Substantia nigra (tissue), 51 donors: ENCODE measurements at places on chromosomes 11 and 22.

- no peak for DNase-seq
These were observed 63.2 kb upstream of the EED start for GRCh38 chr11:86181379-86181778.

- DNase-seq, result no peak
These were observed 937.6 kb downstream of the BRD1 start for GRCh38 chr22:48889887-48890692.

DNA sequence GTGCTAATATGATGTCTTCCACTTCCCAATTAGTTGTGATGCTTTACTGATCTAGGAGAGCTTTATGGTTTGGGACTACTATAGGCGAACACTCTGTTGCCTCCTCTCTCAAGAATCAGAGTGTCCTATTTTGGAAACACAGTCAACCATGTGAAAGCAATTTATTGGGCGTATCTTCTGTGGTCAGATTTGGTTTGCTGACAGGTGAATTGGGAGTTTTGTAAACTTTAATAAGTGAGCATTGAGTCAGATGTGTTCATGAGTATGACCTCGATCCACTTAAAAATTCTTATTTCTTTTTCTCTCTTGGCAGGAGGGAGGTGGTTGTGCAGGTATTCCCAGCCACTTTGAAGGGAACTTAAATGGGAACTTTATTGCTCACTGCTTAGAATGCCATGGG, 4.4 kb downstream of the CAT start:
- DNase-seq, result no peak

DNA sequence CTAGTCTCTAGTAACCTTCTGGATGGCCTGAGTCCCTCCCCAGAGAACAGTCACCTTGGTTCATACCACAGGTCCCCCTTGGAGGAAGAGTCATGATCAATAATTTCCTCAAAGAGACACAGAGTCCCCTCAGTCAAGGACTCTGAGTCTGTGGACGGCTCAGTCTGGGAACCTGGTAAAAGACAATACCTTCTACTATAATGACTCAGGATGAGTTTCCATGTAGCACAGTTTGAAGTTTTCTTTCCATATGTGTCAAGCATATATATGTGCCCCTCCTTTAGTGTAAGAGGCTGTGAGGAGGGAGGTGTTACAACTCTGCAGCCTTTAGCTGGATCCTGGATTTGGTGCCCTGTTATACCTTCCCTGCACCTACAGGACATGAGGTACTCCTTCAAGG, 54.4 kb upstream of the TSKU start:
- DNase-seq, result no peak

DNA sequence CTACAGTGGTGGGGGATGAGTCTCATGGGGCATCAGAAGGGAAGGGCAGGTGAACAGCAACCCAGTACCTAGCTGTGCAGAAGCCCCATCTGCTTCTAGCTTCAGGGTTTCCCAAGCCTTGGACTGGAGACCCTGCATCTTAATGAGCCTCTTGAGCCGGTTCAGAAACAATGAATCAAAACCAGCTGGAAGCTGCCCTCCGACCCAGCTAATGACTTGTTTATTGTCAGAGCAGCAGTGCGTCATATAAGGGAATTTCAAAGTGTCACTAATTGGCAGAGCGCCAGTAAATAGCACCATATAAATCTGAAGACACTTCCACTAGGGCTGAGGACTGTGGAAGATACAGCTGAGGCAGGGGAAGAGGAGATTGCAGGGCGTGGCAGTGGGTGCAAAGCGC, 57.5 kb downstream of the RPUSD4 start:
- DNase-seq, result no peak

GRCh38 chr11:22879630-22880029, 19.4 kb upstream of the CCDC179 start:
- DNase-seq, result no peak

DNA sequence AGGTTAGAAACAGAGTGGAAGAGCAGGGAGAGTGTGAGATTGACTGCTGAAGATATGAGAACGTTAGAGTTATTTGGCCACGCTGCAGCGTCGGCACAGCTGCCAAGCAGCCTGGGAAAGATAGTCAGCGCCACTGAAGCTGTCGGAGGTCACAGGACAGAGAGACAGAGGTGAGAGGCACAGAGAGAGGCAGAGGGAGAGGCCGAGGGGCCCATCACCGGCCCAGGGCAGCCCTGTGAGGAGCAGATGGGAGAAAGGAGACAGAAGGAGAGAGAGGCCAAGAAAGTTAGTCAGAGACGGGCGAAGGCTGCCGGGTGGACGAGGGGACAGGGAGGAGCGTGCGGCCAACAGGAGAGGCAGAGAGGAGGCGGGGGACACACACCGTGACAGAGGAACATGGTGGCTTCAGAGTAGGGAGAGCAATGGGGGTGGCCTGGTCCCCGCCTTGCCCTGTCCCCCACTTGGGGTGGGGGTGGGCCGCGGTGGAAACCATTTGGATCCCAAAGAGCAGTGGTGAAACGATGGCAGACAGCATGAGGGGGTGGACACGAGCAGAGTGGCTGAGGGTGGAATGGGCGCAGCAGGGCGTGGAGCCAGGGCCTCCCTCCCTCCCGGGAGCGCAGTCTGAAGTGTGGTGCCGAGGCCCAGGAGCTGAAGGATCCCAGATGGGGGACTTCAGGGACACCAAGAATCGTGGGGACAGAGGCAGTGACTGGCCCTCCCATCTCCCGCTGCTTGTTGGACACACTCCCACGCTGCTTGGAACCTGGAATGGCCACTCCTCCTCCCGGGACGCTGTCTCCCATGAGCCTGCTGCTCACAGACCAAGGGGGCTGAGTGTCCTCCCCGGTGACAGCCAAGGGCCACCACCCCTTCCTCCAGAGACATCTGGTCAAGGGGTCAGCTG, 26.6 kb downstream of the LRRC10B start:
- DNase-seq, result no peak

- DNase-seq, result no peak
These were observed 41.0 kb downstream of the KDM2A start for GRCh38 chr11:67160045-67160444.

GRCh38 chr11:40230821-40231220, 1228.6 kb downstream of the LRRC4C start:
- no peak for DNase-seq

DNA sequence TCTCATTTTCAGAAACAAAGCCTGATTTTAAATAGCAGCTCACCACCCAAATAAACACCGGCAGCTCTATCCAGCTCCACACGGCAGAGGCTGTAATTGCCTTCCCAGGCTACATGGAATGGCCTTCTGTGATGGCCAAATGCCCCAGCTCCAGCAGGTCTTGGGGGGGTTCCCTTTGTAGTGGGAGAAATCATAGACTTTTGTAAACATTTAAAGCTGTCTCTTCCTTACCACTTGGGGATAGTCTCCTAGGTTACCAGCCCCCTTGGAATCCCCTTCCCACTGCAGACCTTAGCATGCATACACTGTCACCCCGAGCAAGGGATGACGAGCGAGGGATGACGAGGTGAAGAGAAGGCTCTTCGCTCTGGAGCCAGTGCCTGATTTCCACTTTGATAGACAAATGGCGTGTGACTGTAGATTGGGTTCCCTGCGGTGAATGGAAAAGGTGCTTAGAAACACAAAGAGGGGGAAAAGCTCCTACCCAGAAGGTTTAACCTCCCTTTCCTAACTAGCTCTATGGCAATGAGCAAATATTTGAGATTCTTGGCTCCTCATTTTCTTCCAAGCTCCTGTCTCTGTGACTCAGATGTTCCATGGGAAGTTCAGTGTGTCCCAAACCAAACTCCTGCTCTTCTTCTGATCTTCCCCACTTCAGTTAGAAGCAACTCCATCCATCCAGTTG, 108.0 kb upstream of the CADM1 start:
- DNase-seq, result no peak

- no peak for DNase-seq
These were observed 14.5 kb downstream of the CARS1 start for GRCh38 chr11:3042496-3043314.

- no peak for DNase-seq
These were observed 42.3 kb upstream of the RDX start for GRCh38 chr11:110338684-110339083.

DNA sequence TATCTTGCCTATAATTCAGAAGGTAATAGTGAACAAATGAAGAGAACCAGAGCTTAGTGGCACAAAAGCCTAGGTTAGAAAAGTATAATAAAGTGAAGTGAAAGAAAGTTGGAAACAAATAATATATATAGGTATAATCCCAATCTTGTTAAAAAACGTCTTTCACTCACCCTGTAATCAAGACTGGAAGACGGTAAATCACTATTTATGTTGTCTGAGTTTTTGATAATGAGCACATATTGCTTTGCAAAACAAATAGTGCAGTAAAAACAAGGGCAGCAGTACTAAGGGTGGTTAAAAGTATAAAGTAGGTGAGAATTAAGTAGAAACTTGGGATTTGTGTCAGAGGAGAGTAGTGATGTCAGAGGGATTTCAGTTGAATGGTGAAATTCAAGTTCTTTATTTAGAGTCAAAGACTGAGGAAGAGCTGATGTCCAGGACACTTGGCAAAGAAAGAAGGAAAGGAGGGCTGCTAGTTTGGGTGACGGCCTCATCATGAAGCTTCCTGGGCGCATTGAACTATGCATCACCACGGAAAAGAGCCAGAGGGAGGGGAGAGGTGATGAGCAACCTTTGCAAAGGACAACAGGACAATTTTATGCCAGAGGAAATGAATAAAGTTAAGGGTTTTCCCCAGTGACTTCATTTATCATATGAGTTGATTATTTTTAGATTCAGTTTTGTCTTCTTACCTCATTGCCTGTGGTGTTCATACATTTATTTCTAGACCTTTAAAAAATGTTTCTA, 11.4 kb downstream of the NCAM1 start:
- DNase-seq, result no peak

GRCh38 chr22:44032126-44032730, 8.1 kb downstream of the PARVB start:
- DNase-seq, result no peak

GRCh38 chr22:45891996-45892621, 84.9 kb downstream of the WNT7B start:
- DNase-seq, result no peak

DNA sequence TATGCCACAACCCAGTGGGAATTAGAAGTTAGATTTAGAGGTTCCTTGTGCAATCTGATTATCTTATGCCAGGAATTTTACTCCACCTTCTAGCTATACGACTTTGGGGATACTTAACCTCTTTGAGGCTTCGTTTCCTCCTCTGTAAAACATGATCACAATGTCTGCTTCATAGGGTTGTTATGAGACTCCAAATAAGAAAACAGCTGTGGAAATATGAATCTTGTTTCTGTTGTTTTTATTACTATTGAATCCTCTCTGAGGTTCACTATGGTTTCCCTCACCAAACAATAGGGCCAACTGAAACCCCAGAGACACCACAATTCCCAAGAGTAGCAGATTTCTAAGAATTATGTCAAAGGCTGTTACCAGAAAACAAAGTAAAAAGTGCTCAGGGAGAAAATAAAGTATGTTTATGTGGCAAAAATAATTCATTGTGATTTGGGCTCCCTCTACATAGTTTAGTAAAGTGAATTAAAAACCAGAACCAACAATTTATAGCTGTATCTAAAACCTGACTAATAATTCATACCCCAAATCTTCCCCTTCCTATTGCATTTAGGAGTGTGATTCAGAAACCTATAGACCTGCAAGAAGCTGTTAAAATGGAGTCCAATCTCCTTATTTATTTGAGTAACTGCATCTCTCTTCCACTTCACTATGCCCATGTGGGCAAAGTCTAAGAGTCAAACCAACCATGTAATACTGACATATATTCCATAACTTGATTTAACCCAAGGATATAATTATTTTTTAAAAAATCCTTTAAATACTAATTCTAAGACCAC, 38.4 kb downstream of the AMBRA1 start:
- DNase-seq, result no peak

GRCh38 chr22:41237707-41238569, 2.8 kb downstream of the CHADL start:
- DNase-seq, result peak; percentile 38

DNA sequence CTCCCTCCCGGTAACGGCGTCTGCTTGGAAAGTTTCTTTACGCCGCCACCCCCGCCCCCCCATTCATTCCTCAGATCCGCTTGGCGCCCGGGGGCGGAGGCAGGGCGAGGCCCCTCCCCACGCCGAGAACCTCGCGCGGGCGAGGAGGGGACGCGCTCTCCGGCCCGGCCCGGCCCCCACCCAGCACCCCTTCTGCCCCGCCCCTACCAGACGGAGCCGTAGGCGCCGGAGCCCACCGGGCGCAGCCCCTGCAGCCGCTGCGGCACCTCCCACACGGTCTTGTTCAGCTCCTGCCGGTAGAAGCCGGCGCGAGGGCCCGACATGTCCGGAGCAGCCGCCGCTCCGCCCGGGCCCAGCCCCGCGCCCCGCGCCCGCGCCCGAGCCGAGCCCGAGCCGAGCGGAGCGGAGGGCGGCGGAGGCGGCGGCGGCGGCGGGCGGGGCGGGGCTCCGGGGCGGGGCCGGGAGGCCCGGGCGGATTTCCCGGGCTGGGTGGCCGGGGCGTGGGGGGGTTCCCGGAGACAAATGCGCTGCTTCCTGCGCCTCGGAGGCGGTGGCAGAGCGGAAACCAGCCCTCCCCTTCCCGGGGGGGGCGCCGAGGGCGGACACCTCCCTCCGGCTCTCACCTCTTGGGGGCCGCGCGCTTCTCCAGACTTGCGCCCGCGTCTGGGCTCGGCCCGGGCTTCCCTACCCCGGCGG, at the start of gene MAPK11:
Gene MAPK11, minus strand, starts transcription at position 411 of the 696 bp plus-strand sequence. Its CDS starts 88 bp downstream, at position 323.
- no peak for DNase-seq

- no peak for DNase-seq
These were observed 784 bp upstream of the SYNGR1 start for GRCh38 chr22:39348909-39349505.

GRCh38 chr11:96188243-96189006, 154.6 kb downstream of the MAML2 start:
- DNase-seq, result no peak

GRCh38 chr22:37165940-37166674, 16.4 kb upstream of the IL2RB start:
- no peak for DNase-seq

DNA sequence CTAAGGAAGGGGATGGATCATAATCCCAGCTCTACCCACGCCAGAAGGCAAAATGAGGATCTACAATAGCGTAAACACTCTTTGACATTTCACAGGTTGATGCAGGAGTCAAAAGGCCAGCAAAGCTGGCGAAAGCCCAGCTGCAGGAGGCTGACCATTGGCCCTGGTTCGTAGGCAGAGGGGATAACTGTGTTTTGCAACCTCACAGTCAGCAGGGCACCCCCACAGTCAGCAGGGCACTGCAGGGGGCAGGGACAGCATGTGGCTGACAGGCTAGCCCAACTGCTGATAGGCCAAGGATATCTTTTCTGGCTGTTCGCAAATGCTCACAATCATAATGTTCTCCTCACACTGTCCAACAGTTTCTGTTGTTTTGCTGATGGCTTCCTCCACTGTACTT, 372.7 kb downstream of the BUD13 start:
- DNase-seq, result no peak

DNA sequence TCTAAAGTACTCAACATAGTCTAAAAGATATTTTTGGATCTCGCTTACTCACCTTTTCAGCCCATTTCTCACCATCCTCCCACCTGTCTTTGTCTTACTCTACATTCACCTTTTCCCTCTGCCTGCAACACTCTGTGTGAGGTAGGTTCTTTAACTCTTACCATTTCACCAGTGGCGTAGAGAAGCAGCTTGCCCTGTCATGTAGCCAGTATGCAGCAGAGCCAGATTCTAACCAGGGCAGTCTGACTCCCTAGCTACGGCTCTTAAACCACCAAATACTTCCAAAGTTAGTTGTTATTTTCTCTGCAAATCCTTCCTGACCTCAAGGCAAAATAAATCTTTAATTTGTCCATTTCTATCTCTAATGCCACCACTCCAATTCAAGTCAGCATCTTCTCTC, 7.5 kb downstream of the ALG8 start:
- DNase-seq, result no peak

GRCh38 chr22:20194681-20195593, 44.1 kb upstream of the CCDC188 start:
- no peak for DNase-seq

- DNase-seq, result no peak
These were observed 5.7 kb downstream of the IGSF22 start for GRCh38 chr11:18720091-18720807.
